NCI-H1048 (cell line): ENCODE measurements at places on chromosomes 3 and 15.

DNA sequence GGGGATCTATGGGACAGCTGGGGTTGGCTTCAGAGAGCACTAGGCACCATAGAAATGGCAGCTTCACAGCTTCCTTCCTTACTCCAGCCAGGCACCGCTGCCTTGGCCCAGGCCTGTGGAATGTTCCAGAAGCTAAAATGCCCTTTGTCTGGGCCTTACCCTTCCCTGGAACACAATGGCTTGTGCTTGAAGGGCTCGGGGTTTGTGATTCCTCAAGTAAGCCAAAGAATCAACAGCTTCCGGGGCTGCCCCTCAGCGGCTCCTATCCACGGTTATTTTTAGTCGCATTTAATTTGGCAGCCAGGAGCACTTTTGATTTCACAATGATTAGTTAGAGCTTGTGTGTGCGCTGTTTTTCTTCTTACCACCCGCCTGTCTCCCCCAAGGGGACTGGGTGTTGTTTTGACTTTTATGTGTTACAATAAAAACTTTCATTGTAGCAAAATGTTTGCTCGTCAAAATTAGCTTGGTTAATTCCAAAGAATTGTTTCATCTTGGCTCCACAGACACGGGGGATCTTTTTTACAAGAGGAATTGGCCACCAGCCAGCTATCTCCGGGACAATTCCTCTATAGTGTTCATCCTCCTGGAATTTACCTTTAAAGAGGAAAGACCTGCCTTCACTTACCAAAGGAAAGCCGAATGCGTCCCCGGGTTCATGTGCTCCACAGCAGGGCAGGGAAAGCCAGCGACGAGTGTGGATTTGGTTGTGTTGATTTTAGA lies 73.8 kb downstream of the TLE3 start:
- DNase-seq, result no peak

DNA sequence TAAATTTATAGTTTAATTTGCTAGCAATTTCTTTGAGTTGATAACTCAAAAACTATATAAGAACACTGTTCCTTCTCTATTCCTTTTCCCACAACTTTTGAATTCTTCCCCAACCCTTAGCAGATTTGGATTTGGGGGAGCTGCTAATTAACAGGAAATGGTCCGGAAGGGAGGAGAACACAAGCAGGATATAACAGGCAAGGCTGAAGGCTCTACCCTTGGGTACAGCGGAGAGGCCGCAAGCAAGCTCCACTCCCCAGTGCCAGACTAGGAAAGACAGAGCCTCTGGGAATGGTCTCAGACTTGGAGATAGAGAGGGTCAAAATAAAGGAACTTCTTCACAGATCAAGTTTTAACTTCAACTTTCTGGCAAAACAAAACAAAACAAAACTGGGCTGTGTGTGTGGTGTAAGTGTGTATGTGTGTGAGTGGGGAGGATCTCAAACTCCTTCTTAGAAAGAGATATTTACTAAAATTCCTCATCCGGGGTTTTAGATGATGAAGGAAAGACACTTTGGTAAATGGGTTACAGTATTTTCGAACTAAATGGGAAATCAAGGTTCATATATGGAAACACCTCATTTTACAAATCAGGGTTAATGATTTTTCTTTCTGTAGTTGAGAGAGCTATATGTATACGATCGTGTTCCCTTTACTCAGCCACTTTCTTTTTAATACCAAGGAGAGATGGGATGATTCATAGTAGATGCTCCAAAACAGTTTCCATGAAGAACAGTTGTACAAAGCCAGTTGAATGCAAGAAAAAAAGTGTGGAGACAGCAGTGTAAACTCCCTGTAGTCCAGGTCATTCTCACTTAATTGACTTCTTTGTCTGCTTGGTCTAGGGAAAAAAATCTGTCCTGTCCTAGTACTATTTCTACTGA lies 161.1 kb downstream of the TP63 start:
- no peak for DNase-seq

GRCh38 chr3:18501679-18502343 lies 76.7 kb upstream of the SATB1 start:
- DNase-seq, result no peak

GRCh38 chr15:51030649-51031316 lies 63.9 kb downstream of the TNFAIP8L3 start:
- no peak for DNase-seq

- no peak for DNase-seq
Observed at GRCh38 chr15:101243420-101243819, 8.4 kb downstream of the CHSY1 start.

DNA sequence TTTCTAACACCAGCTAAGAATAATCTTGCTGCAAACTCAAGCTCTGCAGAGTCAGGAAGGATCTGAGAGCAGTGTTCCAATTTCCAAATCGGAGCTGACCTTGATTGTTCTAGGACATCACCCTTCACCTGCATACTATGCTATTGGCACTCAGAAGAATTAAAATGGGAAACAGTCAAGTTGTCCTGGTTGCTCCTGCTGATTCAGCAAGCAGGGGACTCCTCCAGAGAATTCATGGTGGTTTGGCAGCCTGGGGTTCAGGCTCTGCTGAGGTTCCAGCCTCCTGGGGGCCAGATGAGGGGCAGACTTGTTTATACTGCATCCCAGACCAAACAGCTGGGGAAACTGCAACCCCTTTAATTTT lies 213.7 kb upstream of the ADAMTS9 start:
- DNase-seq, result no peak

- no peak for DNase-seq
Observed at GRCh38 chr3:128495435-128495970, 2.5 kb upstream of the GATA2 start.

GRCh38 chr3:56183529-56183928 lies 284.7 kb downstream of the ERC2 start:
- no peak for DNase-seq

DNA sequence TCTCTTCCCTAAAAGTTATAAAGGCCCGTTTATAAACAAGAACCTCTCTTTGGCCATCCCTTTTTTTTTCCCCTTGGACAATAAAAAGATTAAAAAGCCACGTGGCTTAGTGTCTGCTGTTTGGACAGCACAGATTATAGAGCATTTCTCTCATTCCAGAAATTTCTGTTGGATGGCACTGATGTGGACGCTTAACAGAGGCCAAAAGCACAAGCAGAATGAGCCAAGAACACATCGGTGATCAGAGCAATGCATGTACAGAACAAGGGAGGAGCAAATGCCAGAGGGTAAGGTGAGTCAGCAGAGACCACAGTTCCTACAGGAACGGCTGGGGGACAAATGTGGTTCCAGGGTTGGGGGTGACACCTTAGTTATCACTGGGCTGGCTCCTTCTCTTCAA lies 30.3 kb upstream of the CTNNB1 start:
- DNase-seq, result no peak

DNA sequence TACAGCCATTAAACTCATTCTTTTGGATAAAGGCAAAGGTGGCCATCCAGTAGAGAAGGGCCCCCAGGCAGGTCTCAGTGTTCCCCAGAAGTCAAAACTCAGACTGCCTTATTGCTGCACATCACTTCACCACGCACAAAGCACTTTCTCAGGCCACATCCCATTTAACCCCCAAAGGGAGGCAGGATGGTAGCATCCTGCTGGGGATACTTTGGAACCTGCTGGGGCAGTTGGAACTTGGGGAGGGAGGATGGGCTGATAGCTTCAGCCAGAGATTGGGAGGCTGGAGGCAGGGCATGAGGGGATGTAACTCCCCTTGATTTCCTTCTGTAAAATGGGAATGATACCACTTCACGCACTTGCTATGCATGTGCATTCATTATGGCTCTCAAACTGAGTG lies 5.0 kb downstream of the ITPKA start:
- no peak for DNase-seq

DNA sequence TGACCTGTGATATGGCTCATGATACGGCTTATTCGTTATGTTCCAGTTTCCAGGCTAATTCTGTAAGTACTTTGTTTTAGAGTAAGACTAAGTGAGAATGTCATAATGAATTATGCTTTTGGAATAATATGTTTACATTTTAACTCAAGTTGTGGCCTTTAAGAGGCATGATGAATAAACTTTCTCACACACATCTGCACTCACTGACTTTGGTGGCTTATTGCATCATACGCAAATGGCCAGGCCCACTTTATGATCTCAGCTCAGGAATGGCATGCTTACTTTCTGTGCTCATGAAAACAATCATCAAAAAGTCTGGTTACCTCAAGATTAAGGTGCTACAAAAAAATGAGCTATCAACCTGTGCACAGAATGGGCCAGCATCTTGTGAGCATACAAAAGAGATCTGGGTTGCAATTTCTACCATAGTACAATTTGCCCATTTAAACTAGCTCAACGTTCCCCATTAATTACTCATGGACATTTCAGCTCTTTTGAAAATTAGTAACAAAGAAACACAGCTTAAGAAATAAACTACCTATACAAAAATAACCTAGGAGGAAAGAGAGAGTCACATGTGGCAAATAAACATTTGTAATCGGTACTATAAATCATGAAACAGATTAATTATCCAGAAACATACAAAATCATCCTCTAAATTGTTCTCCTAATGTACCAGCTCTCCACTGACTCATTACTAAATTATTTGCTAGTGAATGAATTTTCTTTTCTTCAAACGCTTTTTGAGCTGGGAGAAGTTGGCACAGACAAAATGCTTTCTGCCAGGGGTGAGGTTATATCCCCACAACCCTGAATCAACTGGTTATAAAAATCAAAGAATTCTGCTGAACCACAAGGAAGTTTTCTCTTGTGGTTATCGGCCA lies 439.0 kb upstream of the ADAMTS9 start:
- no peak for DNase-seq

GRCh38 chr3:131353016-131353877 lies 28.3 kb upstream of the NUDT16 start:
- no peak for DNase-seq

DNA sequence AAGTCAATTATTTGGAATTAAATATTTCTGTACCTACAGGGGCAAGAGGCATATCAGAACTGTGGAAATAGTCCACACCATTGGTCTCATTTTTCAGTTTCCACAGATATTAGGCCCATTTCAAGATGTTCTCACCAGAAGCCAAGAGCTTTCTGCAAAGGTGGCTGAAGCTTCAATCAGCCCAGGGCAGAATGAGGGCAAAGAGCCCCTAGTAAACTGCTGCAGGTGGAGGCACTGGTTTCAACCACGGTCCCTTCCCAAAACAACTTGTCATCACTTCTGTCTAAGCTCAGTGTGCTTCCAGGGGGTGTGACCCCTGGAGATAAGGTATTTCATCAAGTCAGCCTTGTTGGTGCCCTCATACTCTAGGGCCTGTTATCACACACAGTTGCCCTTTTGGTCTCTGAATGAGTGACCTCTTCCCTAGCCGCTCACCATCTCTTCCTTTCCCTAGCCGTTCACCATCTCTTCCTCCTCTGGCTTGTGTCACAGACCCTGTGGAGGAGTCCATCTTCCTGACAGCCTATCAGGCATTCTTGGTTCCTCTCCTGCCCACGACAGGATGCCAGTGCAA lies 21.2 kb downstream of the IL17RD start:
- DNase-seq, result no peak

DNA sequence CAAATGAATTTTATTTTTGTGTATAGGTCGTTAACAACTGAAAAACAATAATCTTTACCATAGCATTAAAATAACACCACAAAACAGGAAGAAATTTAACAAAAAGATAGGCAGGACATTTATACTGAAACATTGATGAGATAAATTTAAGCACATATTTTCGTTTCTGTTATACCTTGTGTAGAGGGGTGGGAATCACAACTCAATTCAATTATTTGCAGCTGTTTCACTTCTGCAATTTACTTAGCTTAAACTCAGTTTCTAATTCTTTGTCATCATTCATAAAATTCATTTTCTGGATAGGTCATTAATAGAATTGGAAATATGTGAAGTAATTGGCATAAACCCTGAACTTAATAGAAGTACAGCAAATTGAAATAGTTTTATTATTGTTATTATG lies 42.3 kb downstream of the TP63 start:
- no peak for DNase-seq

DNA sequence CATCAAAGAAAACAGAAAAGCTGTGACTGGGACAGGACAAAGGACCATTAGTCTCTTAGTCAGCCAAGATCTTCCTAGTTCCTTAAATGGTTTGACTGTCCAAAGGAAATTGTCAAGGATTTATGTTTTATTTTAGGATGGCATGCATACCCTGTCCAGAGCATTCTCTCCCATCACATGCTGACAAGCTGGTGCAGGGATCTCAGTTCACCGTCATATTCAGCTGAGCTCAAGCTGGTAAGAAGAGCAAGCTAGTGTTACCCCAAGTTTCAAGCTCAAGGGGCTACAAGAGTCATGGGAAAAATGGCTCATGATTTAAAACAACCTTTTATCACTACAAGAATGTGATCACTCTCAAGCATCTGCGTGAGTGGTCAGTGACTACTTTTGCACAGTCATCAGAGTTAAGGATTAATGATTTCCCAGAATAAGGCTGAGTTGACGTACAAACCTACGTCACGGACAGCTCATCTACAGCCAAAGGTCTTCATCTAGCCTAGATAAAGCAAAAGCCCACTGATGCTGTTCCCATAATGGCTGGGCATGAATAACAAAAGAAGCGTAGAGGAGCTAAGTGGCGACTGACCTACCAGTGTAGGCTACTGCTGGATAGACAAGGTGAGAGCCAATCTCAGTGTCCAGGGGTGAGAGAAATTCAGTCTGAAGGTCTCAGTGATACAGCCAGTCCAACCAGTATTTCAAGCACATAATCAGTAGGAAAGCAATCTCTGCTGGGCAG lies 157.5 kb downstream of the GABRB3 start:
- no peak for DNase-seq

GRCh38 chr3:127574880-127575878 lies 15.4 kb downstream of the TPRA1 start:
- DNase-seq, result peak; percentile 71

- no peak for DNase-seq
Observed at GRCh38 chr3:134885877-134886621, 91.0 kb downstream of the EPHB1 start.
